ENCODE measurements at places on chromosomes 11 and 22. TPM values are rescaled to one million over a fixed set of nuclear protein-coding genes. Genes with fewer than 3 reads are reported as not detected.

GRCh38 chr11:102476812-102477211 is 24.2 kb upstream of the TMEM123 start:
- no peak for DNase-seq

LRRC10B gene
- 0.63 TPM for polyA plus RNA-seq

GRCh38 chr11:109733245-109733644 is 311.3 kb downstream of the C11orf87 start:
- no peak for DNase-seq

DNA sequence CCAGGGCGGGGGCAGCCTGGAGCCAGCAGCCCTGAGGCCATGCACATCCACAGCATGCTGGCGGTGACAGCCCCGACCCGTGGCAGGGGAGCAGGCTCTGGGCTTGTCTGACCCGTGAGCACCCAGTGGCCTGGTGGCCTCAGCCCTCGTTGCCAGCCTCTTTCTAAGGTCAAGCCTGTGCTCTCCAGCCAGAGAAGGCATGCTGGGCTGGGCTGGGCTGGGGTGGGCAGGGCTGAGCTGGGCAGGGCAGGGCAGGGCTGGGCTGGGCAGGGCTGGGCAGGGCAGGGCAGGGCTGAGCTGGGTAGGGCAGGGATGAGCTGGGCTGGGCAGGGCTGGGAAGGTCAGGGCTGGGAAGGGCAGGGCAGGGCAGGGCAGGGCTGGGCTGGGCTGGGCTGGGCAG is 10.6 kb downstream of the H19 start:
- DNase-seq: no peak

DNA sequence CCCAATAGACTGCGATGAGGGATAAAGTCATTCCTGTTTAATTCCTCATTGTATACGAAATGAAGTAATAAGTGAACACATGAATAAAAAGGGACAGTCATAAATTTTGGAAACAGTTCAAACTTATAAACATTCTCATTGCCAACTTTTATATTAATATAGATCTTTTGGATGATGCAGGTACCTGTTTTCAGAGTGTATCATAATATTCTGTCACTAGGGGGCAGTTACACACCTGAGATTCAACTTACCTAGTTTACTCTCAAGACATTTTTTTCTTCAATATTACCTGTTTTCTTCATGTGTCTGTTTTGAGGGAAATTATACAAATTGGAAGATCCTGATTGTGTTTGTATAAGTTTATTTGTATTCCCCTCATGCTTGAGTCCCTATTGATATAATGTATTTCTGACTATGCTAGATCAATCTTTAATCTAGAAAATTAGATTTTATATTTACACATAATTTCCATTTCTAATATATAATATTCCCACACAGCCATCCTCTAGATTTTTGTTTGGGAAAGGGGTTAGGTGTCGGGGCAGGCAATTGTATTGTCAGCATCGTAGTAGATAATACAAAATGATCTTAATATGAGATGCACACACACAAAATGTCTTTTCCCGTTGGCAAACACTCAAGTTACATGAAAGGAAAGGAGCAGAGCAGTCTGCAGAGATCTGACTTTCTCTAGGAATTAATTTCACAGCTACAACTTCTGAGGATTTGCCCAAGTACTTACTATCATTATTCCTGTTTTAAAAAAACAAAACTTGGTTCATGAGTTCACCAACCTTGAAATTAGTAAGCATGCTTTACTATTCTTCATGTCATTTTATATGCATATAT is 18.4 kb downstream of the FDX1 start:
- DNase-seq: no peak

GRCh38 chr11:76265771-76266241 is 59.5 kb upstream of the WNT11 start:
- no peak for DNase-seq

DNA sequence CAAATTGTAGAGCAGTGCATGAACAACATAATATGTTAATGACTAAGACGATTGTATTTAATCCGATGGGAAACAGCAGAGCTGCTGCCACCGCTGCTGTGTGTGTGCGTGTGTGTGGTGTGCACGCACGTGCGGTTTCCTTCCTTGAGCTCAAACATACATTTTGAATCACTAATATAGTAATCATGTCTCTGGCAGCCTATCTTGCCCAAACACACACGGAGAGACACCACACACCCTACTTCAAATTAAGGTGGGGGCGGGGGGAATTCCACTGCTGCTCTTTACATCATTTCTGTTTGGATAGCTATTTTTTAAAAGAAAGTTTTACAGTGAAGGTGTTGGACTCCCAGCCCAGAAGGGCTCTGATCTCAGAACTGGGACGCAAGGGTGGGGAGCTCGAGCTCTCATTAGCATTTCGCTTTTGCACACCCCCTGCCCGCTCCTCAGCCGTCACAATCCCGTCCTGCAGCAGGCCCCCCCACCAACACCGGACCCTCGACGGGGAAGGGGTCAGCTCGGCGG is 651 bp upstream of the FAM83F start:
- no peak for DNase-seq

ZP1 gene
- 0.30 TPM for polyA plus RNA-seq

PATE4 gene
- polyA plus RNA-seq: 0.20 TPM

SAA1 gene
- polyA plus RNA-seq: not detected

AGBL2 gene
- 10.7 TPM for polyA plus RNA-seq

DNA sequence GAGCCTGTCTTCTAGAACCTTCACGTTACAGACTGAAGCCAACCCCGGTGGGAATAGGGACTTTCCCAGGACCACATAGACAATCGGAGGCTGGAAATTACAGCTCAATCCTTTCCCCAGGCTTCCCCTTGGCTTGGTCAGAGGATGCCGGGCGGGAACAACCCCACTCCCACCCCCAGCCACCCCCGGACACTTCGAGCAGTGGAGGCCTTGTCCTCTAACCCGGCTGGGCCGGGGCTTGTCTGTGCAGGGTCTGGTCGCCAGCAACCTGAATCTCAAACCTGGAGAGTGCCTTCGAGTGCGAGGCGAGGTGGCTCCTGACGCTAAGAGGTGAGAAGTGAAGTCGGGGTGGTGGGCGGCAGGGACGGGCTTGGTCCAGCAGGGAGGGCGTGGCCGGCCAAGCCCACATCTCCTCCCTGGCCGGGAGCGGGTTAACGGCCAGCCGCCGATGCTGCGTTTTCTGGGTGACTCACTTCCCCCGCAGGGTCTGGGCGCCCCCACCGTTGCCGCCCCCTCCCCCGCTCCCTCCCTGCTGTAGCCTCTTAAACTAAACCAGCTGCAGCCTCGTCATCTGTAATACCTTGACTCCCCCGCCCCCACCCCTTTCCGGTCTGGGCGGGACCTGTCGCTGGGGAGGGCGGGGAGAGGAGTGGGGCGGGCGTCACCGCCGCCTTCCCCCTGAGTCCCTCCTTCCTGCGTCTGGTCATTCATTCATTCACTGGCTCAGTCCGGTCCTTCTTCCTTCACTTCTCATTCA is 1.5 kb downstream of the LGALS1 start:
- DNase-seq: peak; percentile 91

DNA sequence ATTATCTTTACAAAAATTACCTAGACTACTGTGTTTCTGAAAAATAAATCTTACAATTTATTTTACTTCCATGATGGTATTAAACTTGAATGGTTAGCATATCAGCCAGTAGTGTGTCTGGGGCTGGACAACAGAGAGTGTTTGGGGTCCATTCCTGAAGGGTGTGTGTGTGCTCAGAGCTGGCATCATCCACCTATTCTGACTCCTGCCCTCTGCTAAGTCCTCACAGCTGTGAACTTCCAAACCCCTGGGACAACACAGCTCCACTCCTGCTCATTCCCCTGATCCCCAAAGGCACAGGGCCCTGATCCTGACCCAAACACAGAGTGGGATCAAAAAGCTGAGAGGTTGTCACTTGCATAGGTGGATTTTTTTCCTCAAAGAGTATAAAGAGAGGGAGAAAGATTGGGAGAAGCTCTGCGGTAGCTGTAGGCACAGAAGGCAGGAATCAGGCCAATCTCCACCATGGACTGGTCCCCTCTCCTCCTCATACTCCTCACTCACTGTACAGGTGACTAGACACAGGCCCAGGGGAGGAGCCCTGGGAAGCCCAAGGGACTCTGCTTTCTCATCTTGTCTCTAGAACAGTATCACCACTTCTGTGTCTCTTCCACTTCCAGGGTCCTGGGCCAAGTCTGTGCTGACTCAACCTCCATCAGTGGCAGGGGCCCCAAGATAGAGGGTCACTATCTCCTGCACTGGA is 55.7 kb upstream of the TOP3B start:
- DNase-seq: no peak

- no peak for DNase-seq
Measured at GRCh38 chr11:83823461-83824025, 537.4 kb upstream of the CCDC90B start.

GRCh38 chr22:35882211-35883030 is 146.2 kb downstream of the RBFOX2 start:
- DNase-seq: no peak

BACE1 gene
- polyA plus RNA-seq: 62.5 TPM

DNA sequence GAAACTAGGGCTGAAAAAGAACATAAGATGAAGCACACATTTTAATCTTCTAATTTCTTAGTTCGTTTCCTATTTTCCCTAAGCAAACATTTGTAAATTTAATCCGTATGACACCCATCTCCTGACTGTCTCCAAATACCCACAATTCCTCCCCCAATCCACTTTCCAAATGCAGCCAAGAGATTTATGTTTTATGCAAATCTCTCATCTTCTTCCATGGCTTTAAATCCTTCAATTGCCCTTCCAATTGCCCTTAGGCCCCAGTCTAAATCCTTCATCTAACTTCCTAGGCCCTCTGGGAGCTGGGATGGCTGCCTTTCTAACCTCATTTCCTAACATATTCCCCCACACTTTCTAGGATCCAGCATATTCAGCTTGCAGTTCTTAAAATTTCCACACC is 18.0 kb upstream of the POU2AF1 start:
- no peak for DNase-seq

RASD2 gene
- 1.5 TPM for polyA plus RNA-seq

SLC25A17 gene
- 48.8 TPM for polyA plus RNA-seq

DNA sequence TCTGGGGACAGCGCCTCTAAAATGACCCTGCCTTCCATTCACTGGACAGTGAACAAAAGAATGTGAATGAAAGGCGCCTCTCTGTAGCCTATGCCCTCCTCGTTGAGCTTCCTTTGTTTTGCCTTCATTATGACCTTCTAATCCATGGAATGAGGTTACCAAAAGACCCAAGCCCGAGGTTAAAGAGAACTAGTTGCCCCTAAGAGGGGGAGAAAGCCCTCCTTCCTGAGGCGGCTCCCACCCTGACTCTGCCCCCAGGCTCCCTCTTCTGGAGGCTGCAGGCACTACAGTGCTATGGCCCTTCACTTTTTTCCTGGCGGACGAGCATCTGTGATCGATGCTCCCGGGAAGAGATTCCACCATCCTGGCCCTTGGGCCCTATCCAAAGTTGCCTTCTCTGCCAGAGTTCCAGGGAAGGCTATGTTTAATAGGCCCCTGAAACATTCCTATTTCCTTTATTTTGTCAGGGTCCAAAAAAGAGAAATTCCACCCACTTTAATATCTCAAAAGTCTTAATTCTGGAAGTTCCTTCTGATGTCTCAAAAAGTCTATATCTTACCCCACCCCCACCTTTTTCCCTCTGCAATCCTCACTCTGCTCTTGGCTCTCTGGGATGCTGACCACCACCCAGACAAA is 147.3 kb downstream of the FEZ1 start:
- DNase-seq: peak; percentile 62

- DNase-seq: no peak
Measured at GRCh38 chr11:7364660-7365059, 113.0 kb downstream of the SYT9 start.

BATF2 gene
- 3.2 TPM for polyA plus RNA-seq

DNA sequence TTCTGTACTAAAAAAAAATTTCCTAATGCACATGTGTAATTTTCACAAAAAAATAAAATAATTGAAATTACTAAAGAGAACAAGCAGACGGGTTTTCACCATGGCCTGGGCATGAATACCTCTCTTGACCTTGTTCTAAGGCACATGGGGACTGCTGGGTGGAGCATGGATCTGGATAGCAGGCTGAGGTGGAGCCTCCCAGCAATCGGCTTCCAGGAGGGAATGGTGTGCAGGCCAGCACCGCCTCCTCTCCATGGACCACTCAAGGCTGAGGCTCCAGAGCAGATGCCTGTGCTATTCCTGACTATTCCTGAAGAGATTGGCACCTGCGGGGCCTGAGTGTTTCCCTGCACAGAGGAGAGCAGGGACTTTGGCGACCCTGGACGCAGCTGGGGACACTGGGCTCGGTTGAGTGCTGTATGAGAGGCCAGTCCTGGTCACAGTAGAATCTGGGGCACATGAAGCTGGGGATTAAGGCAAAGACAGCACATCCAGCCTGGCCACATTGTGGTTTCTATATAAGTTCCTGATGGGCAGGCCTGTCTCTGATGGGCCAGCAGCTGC is 963.6 kb downstream of the BRD1 start:
- no peak for DNase-seq

UPB1 gene
- 1.1 TPM for polyA plus RNA-seq

- no peak for DNase-seq
Measured at GRCh38 chr11:81359476-81359875, 1374.2 kb downstream of the FAM181B start.

AKIP1 gene
- 21.2 TPM for polyA plus RNA-seq

- DNase-seq: no peak
Measured at GRCh38 chr11:64444838-64445441, 86.0 kb downstream of the RPS6KA4 start.

- no peak for DNase-seq
Measured at GRCh38 chr22:45864959-45865476, 111.9 kb downstream of the WNT7B start.

DNA sequence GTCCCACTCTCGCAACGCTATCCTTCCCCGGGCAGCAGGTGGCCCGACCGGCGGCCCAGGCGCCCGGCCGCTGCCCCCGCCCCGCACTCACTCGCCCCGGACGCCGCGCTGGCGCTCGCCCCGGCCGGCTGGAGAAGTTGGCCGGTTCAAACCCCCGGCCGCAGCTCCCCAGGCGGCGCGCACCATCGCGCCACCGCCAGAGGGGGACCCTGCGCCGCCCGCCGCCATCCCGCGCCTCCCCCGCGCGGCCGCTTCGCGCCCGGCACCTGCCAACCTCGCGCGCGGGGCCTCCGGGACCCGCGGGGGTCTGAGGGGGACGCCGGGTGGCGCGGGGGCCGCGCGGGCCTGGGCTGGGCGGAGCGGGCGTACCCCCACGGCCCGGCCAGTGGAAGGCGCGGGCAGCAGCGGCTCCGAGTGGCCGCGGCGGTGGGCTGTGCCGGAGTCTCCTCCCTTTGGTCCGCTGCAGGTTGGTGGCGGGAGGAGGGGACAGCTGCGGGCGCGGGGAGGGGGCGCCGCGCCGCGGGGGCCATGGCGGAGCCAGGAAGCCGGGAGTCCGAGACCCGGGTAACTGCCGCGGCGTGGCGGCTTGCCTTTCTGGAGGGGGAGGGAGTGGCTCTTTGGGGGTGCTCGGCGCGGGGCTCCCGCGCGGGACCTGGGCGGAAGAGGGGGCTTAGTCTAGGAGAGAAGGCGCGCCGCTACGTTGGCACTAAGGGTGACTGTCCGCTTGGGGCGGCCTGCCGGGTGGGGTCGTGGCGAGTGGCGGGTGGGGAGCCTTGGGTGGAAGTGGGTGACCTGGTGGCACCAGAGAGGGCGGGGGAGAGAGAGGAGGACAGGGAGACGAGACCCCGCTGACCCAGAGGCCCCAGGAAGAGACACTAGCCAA is at the start of the genes MPST and TST:
MPST (plus strand) TSS at position 434 of the 883 bp plus-strand sequence; CDS start at position 529, 95 bp downstream.
TST (minus strand) TSS at position 139 of the 883 bp plus-strand sequence. CDS start 715 bp downstream, outside the sequence.
- DNase-seq: peak; percentile 79

Data from left kidney (tissue), 8 donors.